ENCODE measurements at places on chromosomes 13 and 19. TPM values are rescaled to one million over a fixed set of nuclear protein-coding genes. Genes with fewer than 3 reads are reported as not detected.

Gene CEACAM7
- total RNA-seq = 0.36 TPM

Gene PROZ
- not detected for total RNA-seq

Gene RLN3
- total RNA-seq = not detected

Gene OLFM2
- 56.6 TPM for total RNA-seq

Gene DAPK3
- total RNA-seq = 45.4 TPM

DNA sequence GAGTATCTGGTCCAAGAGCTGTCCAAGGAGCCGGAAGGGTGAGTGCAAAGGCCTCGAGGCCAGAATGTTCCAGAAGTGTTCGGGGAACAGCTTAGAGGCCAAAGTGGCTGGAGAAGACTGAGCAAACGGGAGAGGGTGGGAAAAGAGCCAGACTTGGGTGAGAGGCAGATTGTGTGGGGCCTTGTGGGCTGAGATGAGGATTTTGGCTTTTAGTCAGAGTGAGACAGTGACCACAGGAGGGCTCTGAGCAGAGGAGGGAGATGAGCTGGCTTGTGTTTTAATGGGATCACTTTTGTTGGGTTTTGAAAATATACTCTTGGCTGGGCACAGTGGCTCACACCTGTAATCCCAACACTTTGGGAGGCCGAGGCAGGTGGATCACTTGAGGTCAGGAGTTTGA is 5.6 kb downstream of the NANOS2 start:
- no peak for DNase-seq

DNA sequence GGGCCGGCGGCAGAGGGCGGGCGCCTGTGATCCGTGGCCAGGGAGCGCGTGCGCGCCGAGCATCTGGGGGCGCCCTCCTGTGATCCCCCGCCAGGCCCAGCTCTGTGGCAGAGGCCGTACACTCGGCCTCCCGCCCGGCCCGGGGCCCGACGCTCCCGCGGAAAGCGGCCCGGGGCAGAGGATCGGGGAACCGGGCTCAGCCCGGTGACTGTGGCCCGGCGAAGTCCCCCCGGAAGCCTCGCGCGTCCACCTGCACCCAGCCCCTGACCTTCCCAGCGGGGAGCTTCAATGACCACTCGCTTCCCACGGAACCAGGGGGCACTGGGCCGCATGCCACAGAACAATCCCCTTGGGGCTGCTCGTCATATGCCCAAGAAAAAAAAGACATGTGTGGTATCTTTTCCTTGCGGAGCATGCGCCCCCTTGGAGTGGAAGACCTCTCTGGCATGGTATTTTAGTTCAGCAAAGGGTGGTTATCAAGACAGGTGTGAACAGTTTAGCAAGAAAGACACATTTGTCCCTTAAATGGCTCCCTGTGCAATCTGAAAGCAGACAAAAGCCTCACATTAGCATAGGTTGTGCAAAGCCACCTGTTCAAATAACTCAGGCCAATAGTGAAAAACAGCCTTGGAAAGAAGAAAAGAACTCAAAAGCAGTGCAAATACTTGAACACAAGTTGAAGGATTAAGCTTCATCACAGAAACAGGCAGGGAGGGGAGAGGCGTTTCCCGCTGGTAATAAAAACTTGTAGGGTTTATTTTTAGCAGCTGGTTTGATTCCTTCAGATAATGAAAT is 290.9 kb upstream of the SOX21 start:
- DNase-seq = no peak

GRCh38 chr19:31332096-31332495 is 17.1 kb downstream of the TSHZ3 start:
- no peak for DNase-seq

Data from cerebellum (tissue), 4 donors.